A549 treated with Mapracorat at 1 μM for 4 hours (cell line): ENCODE measurements at places on chromosomes 16 and 17. TPM values are rescaled to one million over a fixed set of nuclear protein-coding genes. Genes with fewer than 3 reads are reported as not detected.

CASKIN1 gene
- total RNA-seq, result 0.33 to 1.1 TPM (median 0.49 TPM) in 5 replicates

KCNH6 gene
- total RNA-seq, result not detected in 5 replicates

TMEM114 gene
- total RNA-seq, result not detected in 5 replicates

EVPLL gene
- not detected in 5 replicates for total RNA-seq

JUP gene
- 85.1 to 127 TPM (median 113 TPM) in 5 replicates for total RNA-seq

AXIN2 gene
- 0.50 to 1.0 TPM (median 0.89 TPM) in 5 replicates for total RNA-seq

ZG16 gene
- not detected in 5 replicates for total RNA-seq
